ENCODE measurements at places on chromosomes 16 and 17.
A peak's percentile ranks its signal among the peaks of the same experiment; 100 is the strongest.

GRCh38 chr16:26765087-26765486, 301.6 kb upstream of the C16orf82 start:
- no peak for DNase-seq

GRCh38 chr16:12119562-12119961, 143.0 kb downstream of the SNX29 start:
- DNase-seq: no peak

DNA sequence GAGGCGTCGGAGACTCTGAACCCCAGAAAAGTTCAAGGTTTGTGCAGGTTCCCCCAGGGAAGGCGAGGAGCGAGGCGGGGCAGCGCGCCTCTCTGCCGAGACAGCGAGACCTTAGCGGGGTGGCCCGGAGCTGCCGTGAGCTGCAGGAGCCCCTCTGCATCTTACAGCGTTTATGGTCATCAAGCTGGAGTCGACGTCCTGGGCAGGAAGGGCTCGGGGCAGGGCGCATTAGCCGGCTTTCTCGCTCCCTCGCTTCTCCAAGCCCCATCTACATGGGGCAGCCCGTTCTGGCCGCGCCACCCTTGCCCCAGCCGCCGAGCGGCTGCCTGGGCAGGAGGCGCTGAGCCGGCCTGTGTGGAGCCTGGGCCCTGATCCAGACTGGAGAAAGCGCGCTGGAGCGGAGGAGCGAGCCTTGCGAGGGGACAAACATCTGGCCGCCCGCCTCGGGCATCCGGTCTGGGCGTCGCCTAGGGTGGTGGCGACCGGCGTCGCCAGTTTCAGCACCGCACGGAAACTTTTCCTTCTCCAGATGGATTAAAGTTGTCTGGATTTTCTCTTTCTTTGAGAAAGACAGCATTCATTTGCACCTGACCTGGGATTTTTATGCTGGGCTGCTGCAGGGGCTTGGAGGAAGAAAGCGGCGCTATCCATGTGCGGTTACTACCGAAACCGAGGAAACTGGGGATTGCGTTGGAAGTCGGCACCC, 750 bp downstream of the TMEM132E start:
- DNase-seq: no peak

DNA sequence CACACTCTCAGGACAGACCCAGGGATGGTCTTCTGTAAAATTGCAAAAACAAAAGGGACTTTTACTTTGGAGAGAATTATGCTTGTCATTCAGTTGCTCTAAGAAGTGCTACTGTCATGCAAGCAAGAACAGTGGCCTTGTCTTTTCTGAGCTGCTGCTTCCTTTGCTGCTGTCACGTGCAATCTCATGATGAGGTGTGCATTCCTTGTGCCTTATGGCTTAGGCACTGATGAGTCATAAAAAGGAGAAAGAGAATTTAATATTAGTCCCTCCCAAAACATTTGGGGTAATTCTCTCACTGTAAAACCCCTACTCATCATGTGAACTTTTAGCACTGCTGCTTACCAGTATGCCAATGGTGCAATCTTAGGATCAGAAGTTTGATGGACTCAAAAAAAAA, 2051.3 kb downstream of the TP53TG3F start:
- no peak for DNase-seq

DNA sequence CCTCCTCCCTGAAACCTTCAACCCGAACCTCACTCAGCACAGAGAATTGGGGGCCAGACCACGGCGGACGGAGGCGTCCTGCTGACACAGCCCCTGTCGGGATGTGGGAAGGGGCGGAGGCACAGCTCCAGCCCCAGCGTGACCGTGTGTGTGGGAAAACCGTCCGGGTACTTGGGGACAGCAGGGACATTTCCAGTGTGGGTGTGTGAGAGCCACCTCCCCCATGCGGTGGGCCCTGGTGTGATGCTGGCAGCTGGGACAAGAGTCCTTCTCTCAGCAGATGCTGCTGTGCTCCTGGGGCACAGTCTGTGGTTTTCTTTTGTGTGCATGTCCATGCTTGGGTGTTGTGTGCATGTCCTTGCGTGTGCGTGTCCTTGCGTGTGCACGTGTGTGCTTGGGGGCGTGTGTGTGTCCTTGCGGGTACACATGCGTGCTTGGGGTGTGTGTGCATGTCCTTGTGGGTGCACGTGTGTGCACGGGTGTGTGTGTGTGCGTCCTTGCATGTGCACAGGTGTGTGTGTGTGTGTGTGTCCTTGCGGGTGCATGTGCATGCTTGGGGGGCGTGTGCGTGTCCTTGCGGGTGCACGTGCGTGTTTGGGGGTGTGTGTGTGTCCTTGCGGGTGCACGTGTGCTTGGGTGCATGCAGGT, 16.9 kb downstream of the CENPX start:
- no peak for DNase-seq

- no peak for DNase-seq
These were observed 1.5 kb downstream of the TGFB1I1 start for GRCh38 chr16:31473264-31473984.

GRCh38 chr16:85704011-85704410, 15.3 kb upstream of the GINS2 start:
- DNase-seq: no peak

DNA sequence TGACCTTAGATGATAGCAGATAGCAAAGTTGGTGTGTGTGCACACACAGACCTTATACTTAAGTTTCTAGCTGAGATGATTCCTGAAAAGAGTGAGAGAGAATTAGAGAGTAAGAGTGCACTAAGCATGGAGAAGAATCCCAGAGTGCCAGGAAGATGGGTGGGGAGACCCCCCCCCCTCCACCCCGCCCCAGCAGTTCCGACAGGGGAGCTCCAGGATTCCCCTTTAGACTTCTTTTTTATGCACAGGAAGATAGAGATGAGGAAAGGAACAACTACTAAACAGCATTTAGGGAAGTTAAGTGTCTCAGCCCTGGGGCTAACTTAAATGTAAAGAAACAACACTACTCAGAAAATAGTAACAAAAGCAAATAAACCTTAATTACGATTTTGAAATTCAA, 878.0 kb upstream of the GOT2 start:
- DNase-seq: no peak

DNA sequence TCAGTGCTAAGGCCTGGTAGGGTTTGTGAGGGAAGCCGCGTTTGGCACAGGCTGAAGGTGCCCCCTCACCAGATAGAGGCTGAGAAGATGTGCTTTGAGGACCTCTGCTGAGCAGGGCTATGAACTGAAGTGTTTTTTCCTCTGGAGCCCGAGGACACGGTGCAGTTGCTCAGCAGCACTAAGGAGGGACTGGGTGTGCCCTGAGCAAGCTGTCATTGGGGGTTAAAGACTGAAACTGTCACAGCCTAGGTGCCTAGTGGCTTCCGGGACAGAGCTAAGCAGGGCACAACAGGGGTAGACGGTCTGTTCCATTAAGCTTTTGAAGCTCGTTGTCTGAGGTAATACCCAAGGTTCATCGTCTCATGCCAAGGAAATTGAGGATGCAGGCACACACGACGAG, 24.8 kb upstream of the ASGR2 start:
- no peak for DNase-seq

DNA sequence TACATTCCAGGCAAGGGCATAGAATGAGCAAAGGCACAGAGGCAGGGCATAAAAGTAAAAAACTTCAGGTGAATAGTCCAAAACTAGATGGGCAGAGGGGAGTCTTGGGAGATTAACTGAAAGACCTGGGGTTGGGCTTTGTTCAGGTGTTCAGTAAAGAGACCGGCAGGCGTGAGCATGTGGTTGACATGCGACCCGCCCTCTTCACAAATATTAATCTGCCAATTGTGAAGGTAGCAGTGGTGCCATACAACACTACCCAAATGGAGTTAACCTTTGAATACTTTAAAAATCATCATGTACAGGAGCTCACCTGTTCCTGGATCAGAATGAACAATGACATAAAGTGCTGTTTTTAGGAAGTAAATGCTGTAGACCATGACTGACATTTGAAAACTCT, 225.5 kb downstream of the LGALS9B start:
- DNase-seq: no peak

- no peak for DNase-seq
These were observed 43.2 kb downstream of the GOSR1 start for GRCh38 chr17:30520436-30520835.

- DNase-seq: no peak
These were observed 26.6 kb downstream of the GOSR2 start for GRCh38 chr17:46949291-46950174.

DNA sequence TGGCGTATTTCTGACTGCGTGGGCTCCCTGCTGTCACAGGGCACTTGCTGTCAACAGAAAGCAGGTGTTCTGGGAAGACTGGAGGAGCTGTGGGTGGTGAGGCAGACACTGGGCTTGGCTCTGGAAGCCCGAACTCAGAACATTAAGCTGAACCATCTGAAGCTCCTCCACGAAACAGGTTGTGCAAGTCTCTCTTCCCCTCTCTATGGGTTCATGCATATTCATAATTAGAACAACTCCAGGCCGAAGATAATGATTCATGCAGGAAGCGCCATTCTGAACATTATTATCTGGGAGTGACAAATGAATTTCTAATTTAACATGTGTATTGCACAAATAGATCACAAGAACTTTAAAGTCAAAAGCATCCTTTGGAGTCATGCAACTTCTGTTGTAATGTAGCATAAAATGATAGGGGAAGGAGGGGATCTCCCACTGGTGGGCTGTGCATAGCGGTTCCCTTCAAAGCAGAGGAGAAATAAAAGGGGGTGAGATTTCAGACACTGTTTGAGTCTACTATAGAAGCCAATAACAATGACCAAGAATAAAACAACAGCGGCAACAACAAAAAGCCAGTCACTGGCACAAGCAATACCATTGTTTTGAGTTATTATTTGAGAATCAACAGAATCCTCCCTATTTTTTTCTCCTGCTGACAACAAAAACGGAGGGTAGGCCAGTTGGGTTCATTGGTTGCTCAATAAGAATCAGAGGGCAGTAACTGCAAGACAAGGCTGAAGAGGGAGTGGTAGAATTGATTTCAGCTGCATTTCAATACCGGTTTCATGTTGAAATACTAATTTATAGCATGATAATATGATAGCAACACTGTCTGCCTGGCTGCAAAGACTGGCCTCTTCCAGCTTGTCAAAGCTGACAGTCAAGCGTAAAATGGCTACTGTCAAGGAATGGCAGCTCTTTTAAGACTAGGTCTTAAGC, 407.3 kb downstream of the XYLT1 start:
- no peak for DNase-seq

DNA sequence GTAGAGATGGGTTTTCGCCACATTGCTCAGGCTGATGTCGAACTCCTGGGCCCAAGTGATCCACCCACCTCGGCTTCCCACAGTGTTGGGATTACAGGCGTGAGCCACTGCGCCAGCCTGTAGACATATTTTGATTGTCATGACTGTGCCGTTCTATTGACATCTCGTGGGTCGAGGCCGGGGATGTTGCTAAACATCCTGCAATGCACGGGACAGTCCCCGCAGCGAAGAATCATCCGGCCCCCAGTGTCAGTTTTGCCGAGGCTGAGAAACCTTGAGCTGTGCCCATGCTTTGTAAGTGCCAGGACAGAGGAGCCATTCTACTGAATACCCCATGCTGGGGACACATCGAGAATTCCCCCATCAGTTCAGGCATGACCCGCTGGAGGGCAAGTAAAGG, 69.1 kb upstream of the GSE1 start:
- no peak for DNase-seq

DNA sequence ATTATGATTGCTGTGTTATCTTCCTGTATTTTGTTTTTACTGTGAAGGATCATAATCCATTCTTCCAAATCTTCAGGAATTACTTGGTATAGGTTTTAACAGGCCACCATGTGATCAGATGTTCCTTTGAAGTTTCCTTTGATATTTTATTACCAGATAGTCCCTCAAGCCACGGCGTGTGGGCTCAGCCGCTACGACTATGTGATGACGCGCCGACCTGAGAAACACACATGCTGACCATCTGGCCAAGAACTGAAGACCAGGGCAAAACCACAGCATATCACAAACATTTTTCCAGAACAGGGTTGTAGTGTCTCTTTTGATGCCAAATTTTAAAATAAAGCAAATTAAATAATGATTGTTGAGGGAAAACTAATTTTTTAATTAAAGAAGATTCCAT, 47.3 kb downstream of the ZCCHC14 start:
- DNase-seq: no peak

DNA sequence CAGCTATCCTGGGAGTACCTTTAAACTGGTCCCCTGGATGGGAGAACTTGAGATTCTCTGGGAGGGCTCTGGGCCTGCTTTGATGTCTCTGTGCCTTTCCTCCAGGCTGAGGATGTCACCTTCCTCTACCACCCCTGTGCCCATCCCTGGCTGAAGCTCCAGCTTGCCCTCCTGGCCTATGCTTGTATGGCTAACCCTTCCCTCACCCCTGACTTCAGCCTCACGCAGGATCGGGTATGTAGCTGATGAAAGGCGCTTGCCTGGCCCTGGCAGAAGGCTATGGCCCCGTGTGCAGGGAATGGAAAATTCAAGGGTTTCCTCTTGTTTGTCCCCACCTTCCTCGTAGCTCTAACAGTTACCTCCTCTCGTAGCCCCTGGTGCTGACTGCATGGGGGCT, 3.0 kb downstream of the TP53I13 start:
- peak; percentile 32 for DNase-seq

DNA sequence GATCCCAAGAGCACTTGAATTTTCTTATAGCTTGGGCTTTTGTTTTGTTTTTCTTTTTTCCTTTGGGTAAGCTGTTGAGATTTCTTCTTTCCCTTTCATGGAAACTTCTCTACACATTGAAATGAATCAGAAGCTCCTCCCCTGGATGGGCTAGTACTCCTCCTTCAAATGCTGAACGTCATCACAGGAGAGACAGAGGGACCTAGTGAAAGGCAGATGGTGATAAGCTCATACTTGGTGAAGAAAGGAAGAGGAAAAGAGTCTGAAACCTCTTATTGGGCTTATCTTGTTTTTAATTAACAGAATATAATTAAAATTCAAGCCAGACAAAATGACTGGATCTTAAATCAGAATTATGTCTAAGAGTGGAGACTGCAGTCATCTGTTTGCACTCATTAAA, 147.3 kb downstream of the SNX11 start:
- no peak for DNase-seq

DNA sequence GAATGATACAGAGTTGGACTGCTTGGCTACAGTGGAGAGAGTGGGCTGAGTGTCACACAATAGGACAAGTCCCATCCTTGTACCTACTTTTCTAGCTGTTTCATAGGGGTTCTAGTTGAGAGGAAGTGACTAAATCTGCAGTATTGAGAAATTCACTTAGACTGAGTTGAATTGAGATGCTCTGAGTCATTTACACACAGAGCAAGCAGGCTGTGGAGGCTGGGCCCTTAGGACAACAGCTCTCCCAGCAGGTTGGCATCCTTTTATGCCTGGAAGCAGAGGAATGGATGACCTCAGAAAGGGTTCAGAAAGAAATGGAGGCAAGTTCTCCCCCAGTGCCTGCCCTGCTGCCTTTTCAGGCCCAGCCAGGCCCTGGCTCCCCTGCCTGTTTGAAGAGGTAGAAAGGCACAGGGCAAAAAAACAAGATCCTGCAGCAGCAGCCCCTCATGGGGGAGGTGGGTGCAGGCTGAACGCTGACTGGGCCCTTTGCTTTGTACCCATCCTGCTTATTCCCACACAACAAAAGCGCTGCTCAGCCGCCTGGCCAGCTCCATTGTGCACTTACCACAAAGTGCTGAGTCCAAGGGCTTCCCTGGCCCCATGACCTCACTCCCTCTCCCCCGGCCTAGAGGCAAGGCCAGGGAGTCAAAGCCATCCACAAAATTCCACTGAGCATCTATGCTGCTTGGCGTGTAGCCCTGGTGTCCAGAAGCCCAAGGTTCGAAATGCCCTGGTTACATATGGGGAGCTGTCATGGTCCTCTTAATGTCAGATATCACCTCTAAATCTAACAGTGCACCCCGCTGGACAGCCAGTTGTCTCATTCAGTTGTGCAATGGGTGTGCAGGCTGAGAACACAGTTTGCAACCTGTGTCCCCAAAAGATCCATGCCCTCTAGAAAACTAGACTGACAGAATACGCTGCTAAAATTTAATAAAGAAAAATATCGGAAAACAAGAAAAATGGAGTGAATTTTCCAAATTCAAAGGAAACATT, 5.4 kb upstream of the CRYBA1 start:
- no peak for DNase-seq
